Fibroblast of upper back skin (primary cell): ENCODE measurements at places on chromosomes 4 and X.

DNA sequence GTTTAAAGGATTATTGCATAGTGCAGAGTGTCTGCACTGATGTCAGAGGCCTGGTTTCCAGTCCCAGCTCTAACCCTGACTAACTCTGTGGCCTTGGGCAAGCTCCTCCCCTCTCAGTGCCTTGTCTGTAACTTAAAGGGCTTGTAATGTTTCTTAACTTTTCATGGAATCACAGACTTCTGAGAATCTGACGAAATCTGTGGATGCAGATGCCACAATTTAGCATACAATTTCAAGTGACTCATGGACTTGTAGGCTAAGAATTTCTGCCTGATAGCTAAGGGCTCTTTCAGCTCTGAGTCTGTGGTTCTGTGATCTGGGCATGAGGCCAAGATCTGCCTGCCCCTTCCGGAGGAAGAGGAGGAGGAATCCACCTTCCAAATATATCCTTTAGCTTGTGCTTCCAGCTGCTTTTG, 236.9 kb downstream of the AR start:
- peak; percentile 97 for DNase-seq

GRCh38 chr4:64799751-64800150, 390.5 kb upstream of the TECRL start:
- no peak for DNase-seq

DNA sequence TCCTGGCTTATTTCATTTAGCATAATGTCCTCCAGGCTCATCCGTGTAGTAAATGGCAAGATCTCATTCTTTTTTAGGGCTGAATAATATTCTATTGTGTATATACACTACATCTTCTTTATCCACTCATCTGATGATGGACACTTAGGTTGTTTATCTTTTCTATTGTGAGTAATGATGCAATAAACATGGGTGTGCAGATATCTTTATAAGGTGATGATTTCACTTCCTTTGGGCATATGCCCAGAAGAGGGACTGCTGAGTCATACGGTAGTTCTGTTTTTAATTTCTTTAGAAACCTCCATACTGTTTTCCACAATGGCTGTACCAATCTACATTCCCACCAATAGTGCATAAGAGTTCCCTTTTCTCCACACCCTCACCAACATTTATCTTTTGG, 317.6 kb upstream of the CNKSR2 start:
- DNase-seq = no peak

DNA sequence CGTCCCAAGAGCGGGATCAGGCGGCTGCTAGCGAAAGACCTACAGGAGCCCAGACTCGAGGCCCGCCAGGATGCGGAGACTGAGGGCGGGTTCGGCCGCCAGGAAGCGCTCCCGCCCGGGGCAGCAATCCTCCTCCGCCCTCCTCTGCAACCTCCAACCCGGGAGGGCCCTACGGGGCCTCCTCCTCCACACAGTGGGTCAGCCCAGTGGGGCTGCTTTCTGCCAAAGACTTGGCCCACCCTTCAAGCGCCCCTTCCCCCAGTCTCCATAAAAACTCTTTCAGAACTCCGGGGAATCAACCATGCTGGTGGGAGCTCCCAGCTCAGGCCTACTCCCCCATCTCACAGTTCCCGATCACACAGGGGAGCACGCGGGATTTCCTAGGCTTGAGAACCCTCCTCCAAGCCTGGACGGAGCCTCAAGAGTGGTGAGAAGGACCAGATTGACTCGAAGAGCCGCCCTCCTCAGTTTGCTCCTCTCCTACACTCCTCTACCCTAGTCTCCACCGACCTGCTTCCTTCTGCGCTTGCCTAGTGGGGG, 77.5 kb downstream of the RLIM start:
- peak; percentile 38 for DNase-seq

GRCh38 chrX:68415316-68415715, 18.0 kb downstream of the OPHN1 start:
- peak; percentile 72 for DNase-seq

DNA sequence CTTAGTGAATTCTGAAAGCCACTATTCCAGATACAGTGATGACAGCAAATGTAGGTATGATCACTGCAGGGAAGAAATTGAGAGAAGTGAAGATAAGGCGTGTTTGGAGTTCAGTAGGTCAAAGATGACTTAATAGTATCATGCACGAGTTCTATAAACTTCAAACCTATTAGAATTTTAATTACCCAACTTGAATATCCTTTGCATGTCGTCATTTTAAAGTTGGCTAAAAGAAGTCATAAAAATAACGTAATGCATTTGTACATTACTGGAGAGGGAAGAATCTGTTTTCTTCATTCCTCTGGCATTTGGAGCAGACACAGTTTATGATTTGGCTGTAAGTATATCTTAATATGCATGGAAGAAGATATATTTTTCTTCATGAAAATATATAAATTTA, 68.6 kb upstream of the MXRA5 start:
- DNase-seq = no peak
